ENCODE measurements at places on chromosomes 2 and 18.

- DNase-seq, result no peak
These were observed 395.8 kb downstream of the LNPK start for GRCh38 chr2:175606010-175606841.

DNA sequence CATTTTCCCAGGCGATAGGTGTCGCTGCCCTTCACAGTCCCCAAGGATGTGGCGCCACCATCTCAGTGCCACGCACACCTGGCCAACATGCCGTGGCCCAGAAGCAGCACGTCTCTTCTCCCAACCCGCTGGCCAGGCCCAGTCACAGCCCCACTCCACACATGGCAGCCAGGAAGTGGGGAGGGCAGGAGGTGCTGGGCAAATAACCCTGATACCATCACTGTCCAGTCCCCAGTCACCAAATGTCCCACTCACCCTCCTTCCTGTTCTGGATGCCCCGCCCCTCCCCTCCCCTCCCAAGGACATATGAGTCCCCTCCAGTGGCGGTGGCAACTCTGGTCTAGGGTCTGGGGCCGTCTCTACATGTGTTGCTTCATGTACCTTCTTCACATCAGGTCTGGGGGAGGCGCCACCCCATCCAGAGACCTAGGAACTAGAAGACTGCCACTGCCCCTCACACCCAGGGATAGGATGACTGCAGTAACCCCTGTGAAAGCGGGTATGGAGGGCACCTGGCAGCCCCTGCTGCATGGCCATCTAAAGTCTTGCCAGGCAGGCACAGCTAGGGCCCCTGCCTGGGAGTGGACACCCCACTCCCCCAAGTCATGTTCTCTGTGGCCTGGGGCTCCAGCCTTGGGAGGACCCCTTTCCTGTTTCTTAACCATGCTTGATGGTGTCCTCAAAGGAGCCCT is 7.3 kb upstream of the CAPN10 start:
- DNase-seq, result no peak

- DNase-seq, result no peak
These were observed 180.9 kb downstream of the PID1 start for GRCh38 chr2:229090225-229090624.

DNA sequence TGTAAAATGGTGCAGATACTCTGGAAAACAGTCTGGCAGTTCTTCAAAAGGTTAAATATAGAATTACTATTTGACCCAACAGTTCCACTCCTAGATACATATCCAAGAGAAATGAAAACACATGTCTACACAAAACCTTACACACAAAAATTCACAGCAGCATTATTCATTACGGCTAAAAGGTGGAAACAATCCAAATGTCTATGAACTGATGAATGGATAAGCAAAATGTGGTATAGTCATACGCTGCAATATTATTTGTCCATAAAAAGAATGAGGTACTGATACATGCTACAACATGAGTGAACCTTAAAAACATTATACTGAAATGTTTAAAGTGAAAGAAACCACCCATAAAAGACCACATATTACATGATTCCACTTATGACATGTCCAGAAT is 4.0 kb downstream of the CYP27C1 start:
- DNase-seq, result no peak

GRCh38 chr2:152694161-152694661 is 23.1 kb downstream of the PRPF40A start:
- no peak for DNase-seq

- no peak for DNase-seq
These were observed 163.3 kb downstream of the SMAD7 start for GRCh38 chr18:48787203-48788151.

GRCh38 chr2:224875153-224875552 is 159.0 kb upstream of the CCDC195 start:
- no peak for DNase-seq

DNA sequence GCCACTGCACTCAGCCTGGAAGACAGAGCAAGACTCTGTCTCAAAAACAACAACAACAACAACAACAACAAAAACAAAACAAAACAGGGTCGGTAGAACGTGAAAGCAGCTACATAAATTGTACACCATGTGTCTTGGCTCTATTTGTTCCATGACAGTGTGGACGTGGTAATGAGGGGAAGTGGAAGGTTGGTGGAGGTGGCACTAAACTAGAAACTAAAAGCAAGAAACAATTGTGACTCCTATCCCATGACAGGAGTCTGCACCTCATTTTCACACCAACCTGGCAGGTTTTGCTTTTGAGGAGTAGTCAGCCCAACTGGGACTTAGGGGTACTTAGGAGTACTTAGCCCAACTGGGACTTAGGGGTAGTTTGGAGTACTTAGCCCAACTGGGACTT is 62.5 kb upstream of the MRPS9 start:
- no peak for DNase-seq
